ENCODE measurements at places on chromosomes 6 and 20.

GRCh38 chr6:37919417-37920157, 100.1 kb downstream of the ZFAND3 start:
- no peak for DNase-seq

DNA sequence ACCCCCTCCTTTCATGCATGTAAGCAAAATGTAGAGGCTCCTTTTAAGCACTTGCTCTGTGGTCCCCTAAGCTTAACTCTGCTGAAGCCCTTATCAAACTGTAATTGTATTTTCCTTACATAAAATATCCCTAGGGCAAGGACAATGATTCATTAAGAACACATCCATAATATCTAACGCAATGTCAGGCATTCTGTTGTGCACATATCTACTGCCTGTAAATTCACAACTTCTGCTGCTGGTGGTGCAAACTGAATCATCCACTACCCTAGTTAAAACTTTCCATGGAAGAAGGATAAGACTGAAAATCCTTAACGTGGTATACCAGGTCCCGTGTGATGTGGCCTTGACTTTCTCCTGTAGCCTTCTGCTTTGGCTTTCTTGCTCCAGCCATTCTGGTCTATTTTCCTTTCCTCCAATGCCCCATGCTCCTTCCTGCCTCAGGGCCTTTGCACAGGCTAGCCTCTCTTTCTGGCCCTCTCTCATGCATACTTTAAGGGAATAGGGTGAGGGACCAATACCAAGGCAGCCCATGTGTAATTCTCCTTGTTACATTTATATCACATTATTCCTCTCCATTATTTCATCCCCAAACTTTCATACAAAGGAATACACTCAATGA, 113.6 kb upstream of the ZFP64 start:
- DNase-seq = no peak

GRCh38 chr20:25319241-25320034, 71.2 kb downstream of the ABHD12 start:
- no peak for DNase-seq

DNA sequence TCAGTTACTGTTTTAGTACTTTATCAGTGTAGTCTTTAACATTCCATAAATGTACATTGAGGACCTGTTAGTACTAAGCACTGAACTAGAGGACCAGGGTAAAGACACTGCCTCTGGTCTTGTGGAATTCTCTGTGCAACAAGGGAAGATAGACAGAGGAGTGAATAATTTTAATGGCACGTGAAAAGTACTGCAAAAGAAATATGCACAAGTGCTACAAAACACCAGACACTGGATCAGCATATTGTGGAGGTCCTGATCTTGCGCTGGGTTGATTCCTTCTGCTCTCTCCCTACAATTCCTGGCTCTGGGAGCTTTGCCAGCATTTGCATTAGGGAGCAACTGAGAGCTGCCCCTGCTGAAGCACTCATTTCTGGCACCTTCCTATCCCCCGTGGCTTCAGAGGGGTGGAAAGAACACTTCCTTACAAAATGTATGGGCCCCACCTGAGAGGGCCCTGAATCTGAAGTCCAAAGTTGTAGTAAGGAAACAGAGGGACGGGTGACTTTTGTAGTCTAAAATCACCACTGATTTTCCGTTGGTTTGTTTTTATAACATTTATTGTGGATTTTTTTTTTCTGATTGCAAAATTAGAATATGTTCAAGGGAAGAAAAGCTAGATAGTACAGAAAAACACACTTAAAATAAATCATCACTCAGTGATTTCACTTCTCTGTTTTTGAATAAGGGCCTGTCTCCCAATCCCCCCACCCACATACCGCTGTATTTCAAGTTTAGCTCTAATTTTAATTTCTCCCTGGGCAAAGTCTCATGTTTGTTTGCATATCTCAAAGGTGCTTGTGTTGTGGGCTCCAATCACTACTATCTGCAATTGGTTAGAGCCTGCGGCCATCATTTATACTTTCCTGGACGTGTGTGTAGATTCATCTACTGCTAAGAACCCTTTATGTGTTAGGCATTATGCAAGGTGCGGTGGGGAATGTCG, 4.9 kb downstream of the PKIG start:
- DNase-seq = no peak

DNA sequence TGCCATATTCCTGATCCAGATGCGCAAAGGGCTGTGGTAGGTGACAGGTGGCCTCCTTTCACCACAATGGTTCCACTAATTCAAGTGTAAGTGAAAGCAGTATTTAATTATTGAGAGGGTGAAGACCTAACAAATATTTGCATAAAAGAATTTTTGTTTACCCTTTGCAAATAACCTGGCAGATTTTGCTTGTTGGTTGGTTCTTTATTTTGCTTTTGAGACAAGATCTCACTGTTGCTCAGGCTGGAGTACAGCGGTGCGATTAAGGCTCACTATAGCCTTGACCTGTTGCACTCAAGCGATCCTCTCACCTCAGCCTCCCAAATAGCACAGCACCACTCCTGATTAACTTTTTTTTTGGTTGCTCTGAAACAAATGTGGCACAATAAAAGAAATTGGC, 49.2 kb downstream of the PCNA start:
- DNase-seq = no peak

DNA sequence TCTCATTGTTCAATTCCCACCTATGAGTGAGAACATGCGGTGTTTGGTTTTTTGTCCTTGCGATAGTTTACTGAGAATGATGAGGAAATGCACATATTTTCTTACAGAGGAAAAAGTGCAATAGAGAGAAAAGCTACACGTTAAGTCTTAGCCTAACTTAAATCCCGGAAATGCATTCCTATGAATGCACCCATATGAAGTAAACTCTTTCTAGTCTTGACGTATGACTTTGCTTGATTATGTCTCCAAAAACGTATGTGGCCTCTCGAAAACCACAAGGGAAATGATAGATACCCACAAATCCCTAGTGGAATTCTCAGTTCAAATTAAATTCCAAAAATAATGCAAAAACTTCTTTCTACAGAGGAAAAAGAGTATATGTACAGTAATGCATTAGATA, 90.7 kb upstream of the SASH1 start:
- no peak for DNase-seq
